Fibroblast of skin of scalp (primary cell): ENCODE measurements at places on chromosomes 5 and 9.

- DNase-seq, result peak; percentile 76
These were observed 373.0 kb upstream of the MEF2C start for GRCh38 chr5:89255845-89256463.

GRCh38 chr5:126178521-126178920, 244.7 kb upstream of the GRAMD2B start:
- peak; percentile 51 for DNase-seq

DNA sequence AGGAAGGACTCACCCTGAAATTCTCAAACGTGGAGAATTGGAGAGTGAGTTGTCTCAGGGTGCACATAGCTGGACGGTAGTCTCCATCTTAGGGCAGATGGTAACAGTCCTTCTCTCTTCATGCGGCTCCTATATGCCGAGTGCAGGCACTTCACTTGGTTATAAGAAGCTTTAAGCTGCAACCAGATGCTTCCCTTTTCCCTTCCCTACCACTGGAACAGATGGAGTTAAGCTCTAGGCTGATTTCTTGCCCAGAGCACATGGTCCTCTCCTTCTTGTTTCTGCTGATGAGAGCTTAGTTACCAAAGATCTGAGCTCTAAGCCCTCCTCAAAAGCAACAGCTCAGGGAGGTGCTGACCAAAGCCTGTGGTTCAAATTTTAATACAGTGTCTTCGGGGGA, 355.7 kb downstream of the ARHGEF28 start:
- no peak for DNase-seq

DNA sequence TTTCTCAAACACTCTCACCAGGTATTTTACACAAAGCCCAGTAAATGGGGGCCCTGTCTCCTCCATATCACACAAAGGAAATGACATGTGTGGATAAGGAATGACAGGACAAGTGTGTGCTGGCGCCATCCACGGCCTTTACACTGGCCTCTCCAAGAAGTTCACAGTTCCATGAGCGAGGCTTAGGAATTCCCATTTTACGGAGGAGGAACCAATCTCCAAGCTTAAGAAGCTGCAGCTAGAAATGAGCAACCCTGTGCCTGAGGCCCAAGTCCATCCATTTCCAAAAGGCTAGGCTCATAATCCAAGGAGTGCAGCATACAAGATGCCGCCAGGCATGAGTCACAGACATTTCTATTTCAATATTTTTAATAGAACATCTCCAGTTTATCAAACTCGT, 203.4 kb downstream of the AUH start:
- DNase-seq, result no peak

GRCh38 chr5:161051920-161052500, 200.0 kb upstream of the ATP10B start:
- no peak for DNase-seq

DNA sequence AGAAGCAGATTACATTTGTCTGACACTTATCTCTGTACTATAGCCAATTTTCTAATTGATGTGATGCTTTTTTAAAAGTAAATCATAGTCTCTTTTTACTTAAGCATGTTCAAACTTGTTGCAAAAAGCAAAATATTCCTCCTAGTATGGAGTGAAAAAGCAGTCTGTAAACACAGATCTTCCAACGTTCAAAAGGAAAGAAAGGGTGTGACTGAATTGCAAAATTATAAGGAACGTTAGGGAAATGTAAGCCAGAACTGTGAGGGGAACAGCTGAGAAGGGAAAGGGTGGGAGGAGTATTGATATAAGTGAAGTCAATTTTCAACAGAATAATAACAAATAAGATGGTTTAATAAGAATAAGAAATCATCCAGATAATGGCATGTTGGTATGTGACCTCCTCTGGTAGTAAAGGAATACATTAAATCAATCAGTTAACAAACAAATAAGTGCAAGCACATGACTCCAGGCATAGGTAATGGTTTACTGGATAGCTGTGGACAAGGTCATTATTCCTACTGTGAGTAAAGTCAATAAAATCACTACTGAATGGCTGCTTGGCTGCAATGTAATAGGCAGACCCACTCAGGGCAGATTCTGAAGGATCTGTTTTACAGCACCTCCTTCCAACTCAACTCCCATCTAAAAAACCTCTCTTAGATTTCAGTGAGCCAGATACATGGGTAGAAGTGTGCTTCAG, 239.1 kb upstream of the NMUR2 start:
- no peak for DNase-seq

DNA sequence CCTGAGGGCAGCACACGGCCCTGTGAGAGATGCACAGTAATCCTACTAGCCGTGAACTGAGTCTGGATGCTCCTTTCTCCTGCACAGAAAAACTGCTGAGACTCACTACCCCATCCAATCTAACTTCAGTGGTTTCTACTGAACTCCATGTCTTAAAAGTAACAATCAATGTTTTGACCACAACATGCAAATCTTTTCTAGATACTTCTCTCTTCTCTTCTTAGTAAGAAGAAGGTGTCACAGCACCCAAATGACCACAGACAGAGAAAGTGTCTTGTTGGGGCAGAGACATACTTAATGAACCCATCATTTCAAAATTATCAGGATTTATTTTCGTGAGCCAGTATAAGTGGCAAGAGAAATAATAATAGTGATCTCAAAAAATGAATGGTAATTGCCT, 285.8 kb upstream of the MEF2C start:
- no peak for DNase-seq

- DNase-seq, result no peak
These were observed 17.4 kb upstream of the LARP1 start for GRCh38 chr5:154737667-154738320.

DNA sequence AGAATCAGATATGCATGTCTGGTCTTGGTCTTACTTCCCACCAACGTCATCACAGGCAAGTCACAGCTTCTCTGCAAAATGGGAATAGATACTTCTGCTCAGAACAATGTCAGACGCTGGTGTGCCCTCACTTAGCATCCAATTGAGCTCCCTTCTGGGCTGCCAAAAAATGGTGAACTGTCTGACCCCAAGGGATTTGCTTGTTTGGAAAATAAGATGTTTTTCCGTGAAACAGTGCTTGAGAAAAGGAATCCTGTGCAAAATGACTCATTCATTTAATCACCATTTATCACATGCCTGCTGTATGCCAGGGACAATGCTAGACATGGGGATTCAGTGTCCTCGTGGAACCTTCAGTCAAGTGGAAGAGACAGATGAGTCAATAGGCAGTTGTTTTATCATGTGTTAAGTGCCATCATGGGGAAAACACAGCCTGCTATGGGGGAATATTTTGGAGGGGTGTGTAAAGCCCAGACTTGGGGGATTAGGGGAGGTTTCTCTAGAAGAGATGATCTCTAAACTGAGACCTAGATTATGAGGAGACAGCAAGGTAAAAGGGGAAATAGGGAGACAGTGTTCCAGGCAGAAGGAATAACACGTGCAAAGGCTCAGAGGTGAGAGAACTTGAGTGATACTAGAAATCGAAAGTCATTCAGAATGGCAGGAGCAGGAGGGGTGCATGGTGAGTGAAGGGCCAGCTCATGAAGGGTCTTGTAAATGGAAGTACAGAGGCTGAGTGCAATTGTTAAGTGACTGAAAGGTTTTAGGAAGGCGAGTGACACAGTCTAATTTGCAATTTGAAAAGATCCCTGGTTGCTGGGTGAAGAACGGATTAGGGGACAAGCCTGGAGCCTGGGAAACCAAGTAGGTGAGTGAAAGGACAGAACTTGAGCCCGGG, 3.9 kb downstream of the NIPAL4 start:
- peak; percentile 84 for DNase-seq

GRCh38 chr5:117454716-117455212, 880.1 kb upstream of the SEMA6A start:
- DNase-seq, result peak; percentile 18

DNA sequence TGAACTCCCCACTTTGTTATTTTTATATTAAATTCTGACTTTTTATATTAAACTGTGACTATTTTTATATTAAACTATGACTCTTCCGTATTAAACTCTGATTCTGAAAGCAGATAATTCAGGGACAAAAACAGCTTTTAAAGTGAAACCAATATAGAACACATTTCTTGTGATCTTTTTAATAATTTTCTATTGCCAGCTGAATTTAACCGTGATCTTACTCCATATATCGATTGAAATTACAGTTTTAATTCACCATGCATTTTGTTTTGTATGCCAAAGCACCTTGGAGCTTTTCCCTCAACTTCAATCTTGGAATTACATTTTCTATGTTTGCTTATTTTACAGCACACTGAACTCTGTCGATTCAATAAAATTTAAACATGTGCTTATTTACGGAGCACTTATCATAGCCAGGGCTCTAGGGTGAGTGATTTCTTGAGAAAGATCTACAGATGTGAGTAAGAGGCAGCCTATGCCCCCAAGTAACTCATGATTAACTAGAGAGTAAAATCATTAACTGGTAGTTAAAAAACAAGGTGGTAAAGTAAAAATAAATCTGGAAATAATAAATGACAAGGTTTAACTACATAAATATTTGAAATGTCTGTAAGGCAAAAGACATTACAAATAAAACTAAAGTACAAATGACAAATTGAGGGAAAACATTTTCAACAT, 72.9 kb upstream of the ALDH1B1 start:
- no peak for DNase-seq

DNA sequence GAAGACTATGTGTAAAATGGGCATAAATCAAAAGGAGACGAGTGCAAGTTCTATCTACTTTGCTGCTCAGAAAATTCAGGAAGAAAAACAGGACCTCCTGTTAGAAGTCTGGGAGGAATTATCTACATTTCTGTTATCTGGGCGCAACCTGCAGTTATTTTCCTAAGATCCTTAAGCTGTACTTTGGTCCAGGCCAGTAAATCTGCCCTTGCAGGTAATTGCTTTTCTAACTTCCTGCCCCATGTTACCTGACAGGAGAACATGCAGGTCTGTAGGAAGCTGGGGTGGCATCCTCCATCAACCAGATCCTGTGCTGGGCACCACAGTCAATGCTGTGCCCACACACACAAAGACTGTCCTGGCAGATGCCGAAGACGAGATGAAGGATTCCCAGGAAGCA, 5.7 kb downstream of the CCNJL start:
- no peak for DNase-seq

GRCh38 chr9:123505496-123505895, 149.5 kb downstream of the CRB2 start:
- no peak for DNase-seq

DNA sequence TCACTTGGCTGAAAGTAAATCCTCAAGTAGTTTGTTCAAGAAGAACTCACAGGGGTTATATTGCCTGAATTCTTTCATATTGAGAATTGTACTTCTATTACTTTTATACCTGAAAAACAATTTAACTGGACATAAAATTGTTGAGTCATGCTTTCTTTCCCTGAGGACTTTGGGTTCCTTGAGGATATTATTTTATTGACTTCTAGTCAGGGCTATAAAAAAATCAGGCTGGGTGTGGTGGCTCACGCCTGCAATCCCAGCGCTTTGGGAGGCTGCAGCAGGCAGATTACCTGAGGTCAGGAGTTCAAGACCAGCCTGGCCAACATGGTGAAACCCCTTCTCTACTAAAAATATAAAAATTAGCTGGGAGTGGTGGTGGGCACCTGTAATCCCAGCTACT, 17.9 kb upstream of the CDC42SE2 start:
- DNase-seq, result no peak

DNA sequence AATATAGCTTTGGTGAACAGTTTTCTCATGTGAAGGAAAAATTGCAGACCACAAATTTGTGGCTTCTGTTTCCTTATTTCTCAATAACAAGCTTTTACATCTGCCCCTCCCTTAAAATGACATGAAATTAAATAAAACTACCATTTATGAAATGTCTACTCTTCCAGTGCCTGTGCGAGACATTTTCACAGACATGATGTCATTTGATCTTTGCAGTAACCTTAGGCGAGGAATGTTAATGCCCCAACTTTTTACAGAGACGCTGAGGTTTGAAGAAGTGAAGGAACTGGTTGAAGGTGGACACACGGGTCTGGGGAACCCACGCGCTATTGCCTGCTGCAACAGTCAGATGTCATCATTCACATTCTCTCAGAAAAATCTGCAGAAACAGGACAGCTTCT, 61.5 kb downstream of the OSTF1 start:
- DNase-seq, result peak; percentile 34

DNA sequence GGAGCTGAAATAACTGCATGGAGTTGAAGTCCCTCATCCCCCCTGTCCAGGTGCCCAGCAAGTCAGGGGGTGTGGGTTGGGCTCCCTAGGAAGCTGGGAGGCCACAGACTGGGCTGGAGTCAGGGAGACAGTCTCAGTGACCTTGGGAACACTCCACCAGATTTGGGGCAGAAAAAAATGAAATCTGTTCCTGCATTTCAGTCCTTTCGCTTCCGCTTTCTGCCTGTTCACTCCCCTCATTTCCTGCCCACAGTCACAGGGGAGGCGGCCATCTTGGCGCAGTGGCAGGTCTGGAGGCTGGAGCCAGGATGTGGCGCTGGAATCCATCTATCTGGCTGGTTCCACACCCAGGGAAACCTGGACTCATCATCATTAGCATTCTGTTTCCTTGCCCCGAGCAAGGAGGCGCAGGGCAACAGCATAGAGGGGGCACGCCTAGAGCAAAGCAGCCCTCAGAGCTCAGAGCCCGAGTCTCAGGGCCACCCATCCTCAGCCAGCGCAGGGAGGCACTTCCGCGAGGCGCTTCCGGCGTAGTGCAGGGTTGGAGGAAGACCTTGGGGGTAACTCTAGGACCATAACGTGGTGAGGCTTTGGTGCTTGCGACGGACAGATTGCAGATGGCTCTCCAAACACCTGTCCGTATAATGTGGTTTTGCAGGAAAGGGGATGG, 86.2 kb upstream of the HSPA9 start:
- DNase-seq, result no peak

DNA sequence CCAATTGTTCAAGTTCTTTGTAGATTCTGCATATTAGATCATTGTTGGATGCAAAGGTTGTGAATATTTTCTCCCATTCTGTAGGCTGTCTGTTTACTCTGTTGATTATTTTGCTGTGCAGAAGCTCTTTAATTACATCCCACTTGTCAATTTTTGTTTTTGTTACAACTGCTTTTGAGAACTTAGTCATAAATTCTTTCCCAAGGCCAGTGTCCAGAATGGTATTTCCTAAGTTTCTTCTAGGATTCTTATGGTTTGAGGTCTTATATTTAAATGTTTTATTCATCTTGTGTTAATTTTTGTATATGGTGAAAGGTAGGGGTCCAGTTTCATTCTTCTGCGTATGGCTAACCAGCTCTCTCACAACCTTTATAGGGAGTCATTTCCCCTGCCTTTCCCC, 116.5 kb downstream of the CPLANE1 start:
- peak; percentile 34 for DNase-seq
